ENCODE measurements at places on chromosomes 3 and 15.

DNA sequence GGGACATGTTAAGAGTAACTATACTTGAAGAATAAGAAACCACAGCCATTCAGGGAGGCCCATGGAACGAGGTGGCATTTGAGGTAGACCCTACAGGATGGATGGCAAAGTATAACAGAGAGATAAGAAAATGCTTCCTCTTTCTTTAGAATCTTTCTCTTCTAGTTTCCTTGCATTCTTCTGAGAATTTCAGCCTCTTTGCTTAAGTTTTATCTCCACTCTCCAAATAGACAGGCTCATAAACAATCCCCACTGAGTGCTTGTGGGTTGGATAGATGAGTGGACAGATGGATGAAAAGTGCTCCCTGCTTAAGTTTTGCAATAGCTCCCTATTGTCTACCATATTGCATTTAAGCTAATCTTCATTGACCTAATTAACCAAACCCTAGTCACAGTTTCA is 103.7 kb downstream of the MEX3B start:
- DNase-seq: no peak

GRCh38 chr15:30650012-30650929 is 24.3 kb downstream of the ARHGAP11B start:
- peak; percentile 29 for DNase-seq

- DNase-seq: no peak
Observed at GRCh38 chr3:161821591-161821990, 325.0 kb downstream of the OTOL1 start.

DNA sequence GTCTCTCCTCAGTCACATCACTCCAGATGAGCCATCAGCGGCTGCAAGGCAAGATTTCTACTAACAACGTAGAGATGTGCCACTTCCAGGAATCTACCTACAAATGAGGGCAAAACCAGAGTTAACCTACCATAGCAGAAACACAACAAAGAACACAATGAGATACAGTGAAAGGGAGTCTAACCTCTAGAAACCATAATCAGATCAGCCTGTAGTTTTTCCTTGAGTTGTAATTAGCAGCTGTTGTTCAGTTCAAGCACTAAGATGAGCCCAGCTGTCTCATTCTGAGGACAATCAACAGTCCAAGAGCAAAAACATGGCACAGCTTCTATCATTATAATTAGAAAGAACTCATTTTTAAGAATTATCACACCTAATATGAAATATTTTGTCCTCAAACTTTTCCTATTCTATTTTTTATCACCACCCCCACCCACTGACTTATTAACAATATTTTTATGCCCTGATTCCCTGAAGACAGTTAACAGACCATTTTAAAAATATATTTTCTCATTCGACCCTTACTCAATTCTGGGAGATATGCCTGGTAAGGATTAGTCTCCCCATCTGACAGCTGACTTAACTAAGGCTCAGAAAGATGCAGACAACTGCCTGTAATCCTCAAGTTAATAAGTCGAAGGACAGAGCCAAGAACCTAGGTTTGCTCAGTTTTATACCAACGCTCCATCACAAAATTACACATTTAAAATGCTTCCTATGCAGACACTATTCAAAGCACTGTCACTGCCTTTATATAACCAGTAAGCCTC is 50.1 kb downstream of the MAGI1 start:
- no peak for DNase-seq

DNA sequence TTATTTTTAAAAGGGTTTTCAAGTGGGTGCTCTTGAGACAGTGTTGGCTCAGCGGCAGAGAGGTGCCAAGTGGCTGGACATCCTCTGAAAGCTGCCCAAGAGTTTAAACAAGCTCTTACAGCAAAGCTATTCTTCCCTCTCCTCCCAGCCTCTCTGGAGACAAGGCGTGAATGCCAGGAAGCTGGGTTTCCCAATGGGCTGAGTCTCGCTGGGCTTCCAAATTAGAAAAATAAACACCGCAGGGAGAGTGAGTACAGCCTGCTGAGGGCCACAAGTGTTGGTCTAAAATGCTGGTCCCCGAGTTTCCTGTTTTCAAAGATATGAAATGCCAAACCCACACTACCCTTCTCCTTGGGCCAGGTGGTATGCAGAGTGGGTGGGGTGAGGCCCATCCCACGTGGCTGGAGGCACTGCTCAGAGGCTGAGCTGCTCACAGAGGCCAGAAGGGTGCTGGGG is 36.4 kb downstream of the ZDHHC3 start:
- no peak for DNase-seq

Data from inflammatory macrophage (primary cell).